ENCODE measurements at places on chromosomes 4 and X.

GRCh38 chr4:78910612-78911011 lies 28.6 kb downstream of the PAQR3 start:
- DNase-seq, result no peak

GRCh38 chr4:84159762-84160161 lies 339.3 kb downstream of the NKX6-1 start:
- no peak for DNase-seq

DNA sequence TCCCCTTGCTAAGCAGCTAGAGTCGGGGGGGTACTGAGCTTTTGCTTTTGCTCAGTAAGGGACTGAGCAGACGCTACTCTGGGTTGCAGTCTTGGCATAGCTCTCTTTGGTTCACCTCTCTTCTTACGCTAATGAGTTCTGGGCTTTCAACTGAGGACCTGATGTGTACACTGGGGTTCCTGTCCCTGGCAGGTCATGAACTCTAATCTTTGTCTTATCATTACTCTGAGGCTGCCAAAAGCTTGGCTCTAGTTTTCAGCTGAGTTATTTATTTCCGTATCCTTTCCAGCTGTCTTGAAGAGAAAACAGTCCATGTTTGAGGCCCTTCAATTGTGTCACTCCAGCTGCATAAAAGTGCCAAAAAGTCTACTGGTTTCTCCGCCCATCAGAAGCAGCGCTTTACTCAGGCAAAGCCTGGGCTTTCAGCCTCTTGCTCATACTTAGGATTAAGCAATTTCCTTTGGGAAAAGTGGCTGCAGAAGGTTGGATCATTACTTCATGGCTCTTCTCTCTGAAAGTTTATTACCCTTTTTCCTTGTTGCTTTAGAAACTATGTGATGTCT lies 121.0 kb upstream of the STOX2 start:
- DNase-seq, result no peak

GRCh38 chrX:2902841-2903240 lies 26.3 kb downstream of the ARSD start:
- no peak for DNase-seq

DNA sequence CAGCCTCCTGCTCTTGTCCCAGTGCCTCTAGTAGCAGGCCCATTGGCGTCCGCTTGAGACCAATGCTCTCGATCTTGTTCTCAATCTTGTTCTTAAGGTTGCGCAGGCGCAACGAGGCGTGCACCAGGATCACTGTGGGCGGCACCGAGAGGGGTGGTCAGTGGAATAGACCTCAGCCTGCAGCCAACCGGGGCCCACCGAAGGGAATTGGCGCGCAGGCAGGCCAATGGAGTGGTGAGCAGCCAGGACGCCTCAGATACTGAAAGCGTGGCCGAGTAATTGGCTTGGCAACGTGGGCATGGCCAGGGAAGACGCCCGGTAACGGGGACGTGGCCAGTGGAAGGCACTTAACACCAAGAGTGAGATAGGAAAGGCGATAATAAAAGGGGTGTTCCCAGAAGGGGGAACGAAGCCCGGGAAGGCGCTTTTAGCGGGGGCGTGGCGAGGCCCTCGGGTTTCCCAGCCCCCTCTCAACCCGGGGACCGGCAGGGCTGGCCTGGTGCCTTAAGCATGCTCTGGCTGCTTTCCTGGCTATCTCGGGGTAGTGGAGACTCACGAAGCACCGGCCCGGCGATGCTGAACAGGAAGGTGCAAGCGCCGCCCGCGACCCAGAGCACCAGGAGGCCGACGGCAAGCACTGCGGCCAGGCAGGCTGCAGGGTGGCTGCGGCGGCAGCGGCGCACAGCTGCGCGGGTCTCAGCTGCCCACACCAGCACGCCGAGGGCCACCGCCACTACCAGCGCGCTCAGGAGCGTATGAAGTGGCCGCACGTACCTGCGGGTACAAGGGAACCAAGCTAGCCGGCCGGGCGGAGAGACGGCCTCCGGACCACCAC lies 1.7 kb downstream of the PRAF2 start:
- no peak for DNase-seq

- no peak for DNase-seq
Measured at GRCh38 chrX:120459309-120459708, 9.8 kb downstream of the LAMP2 start.

GRCh38 chr4:142285222-142285583 lies 560.9 kb downstream of the INPP4B start:
- DNase-seq, result no peak

- DNase-seq, result no peak
Measured at GRCh38 chr4:113474017-113474416, 287.5 kb downstream of the CAMK2D start.

- peak; percentile 98 for DNase-seq
Measured at GRCh38 chrX:131729295-131729694, 185.4 kb downstream of the OR13H1 start.

GRCh38 chrX:133513123-133513522 lies 97.8 kb upstream of the GPC4 start:
- no peak for DNase-seq

- peak; percentile 74 for DNase-seq
Measured at GRCh38 chrX:149631234-149632165, at the start of gene TMEM185A. TMEM185A (minus strand) TSS chrX:149631792; CDS start chrX:149631580, 212 bp downstream.

DNA sequence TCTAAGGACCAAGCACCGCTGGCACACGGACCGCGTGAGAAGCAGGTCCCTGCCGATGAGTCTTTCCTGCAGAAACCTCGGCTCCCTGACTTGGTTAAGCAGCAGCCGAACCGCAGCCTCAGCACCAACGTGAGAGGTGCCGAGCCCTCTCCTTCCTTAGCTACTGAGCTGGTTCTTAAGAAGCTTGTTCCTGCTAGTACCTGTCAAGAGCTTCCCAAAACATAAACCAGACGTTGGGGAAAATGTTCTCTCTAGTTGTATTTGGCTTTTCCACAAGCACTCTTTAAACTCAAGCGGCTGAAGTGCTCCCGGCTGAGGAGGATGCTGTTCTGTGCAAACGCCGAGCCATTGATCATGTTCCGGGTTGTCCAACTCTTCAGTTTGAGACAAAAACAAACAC lies 29.3 kb upstream of the TLR3 start:
- peak; percentile 62 for DNase-seq

GRCh38 chr4:112270640-112271421 lies 14.9 kb downstream of the TIFA start:
- DNase-seq, result no peak

DNA sequence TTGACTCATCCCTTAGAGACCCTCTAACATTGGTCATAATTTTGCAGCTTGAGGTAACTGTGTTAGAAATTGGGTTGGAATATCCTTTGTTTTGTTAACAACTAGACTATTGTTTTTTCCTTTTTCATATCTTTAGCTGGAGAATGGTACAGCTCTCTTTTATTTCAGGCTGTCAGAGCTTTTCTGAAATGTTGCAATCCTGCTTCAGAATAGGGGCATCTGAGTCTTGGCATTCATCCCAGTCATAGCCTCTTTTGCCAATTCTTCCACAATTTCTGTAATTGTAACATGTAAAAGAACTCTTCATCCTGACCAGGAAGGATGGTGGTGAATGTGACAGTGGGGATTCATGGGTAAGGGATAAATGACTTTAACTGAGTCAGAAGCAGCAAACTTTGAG lies 128.7 kb downstream of the FHIP1A start:
- no peak for DNase-seq

DNA sequence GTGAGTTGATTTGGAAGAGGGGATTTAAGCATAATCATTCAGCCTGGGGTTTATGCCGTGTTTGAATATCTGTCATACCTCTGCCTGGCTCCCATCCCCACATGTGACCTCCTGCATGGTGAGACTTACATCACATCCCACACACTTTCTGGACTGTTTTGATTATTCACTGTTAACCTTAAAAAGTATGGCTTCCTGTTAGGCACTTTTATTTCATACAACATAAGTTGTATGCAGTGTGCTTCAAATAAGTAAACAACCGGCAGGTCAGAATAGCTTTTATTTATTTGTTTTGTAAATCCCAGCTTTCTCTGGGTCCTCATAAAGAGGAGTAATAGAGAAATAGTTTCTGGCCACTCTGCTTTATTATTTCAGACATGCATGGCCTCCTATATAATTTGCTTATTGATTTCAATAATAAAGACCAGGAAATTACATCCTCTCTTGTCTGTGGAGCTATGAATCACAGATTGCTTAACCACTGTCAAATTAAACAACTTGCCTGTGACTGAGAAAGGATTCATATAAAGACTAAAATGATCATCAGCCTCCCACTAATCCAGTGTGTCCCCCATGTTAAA lies 376.8 kb upstream of the ZFP42 start:
- DNase-seq, result peak; percentile 27

DNA sequence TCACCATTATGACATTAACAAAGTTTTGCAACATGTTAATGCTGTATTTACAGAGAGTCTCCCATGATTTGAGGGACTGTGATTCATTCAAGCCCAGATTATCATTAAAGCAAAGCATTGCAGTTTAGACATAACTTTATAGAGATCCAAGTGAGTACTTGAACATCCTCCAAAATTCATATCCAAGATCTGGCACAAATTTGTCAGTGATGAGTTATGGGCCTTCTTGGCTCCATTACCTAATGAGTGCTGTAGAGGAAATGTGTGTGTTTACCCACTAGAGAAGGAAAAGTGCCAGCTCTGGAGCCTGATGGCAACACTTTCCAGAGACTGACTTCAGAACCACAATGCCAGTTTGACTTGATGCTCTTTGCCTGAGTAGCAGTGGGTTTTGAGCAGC lies 432.3 kb downstream of the GALNTL6 start:
- DNase-seq, result peak; percentile 10

DNA sequence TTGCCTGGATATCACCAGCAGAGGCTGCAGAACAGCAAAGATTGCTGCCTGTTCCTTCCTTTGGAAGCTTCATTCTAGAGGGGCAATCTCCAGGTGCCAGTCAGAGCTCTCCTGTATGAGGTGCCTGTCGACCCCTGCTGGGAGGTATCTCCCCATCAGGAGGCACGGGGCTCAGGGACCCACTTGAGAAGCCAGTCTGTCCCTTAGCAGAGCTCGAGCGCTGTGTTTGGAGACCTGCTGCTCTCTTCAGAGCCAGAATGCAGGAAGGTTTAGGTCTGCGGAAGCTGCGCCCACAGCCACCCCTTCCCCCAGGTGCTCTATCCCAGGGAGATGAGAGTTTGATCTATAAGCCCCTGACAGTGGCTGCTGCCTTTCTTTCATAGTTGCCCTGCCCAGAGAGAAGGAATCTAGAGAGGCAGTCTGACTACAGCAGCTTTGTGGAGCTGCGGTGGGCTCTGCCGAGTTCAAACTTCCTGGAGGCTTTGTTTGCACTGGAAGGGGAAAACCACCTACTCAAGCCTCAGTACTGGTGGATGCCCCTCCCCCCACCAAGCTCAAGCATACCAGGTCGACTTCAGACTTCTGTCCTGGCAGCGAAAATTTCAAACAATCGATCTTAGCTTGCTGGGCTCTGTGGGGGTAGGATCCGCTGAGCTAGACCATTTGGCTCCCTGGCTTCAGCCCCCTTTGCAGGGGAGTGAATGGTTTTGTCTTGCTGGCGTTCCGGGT lies 57.9 kb downstream of the DKK2 start:
- no peak for DNase-seq

- DNase-seq, result no peak
Measured at GRCh38 chr4:57378766-57379165, 268.6 kb upstream of the IGFBP7 start.

GRCh38 chr4:2472187-2472586 lies 3.3 kb downstream of the RNF4 start:
- no peak for DNase-seq

- DNase-seq, result no peak
Measured at GRCh38 chr4:159429693-159430035, 326.8 kb downstream of the RAPGEF2 start.

DNA sequence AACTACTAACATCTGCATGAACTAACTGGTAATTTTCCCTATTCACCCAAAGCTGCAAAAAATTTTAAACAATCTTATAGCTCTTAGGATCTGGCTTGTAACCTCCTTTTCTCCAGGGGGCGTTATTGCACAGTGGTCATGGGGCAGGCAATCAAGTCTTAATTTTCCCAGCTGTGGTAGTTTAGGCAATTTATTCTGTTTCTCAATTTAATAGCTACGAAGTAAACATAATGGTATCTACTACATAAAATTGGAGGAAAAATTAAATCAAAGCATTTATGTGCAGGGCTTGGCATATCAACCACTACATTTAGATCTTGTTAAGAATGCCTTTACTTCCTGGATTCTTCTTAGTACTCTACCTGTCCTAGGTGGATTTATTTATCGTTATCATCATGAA lies 137.4 kb upstream of the GUCY1A1 start:
- no peak for DNase-seq

DNA sequence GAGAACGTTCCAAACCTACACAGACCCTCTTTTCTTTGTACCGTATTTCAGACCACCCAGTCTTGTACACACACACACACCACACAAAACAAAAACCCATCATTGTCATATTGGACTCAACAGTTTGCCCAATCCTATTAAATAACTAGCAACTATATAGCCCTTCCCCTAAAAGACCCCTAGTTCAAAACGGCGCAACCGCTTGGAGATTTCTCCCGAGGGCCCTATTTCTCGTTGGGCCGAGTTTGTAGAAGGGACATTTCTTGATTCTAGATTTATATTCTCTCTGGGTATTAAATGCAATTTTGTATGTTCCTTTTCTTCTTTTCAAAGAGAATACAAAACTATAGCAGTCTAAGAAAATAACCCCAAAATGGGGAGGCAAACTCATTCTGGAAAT lies 547 bp upstream of the PDGFRA start:
- DNase-seq, result no peak

DNA sequence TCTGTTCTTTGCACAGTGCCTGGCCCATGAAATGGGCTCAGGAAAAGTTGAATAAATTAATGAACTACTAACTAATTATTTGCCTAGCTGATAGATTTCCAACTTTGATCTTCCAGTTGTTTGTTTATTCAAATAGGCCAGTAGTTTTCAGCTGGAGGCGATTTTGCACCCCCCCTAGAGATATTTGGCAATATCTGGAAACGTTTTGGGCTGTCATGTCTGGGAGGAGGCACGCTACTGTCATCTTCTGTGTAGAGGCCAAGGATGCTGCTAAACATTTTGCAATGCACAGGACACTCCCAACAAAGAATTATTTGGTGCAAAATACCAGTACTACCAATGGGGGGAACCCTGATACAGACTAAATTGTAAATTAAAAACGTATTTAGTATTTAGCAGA lies 81.9 kb downstream of the VCX2 start:
- DNase-seq, result no peak

- DNase-seq, result no peak
Measured at GRCh38 chr4:156969101-156969500, 2.5 kb downstream of the PDGFC start.

GRCh38 chrX:38985945-38986344 lies 184.7 kb downstream of the MID1IP1 start:
- DNase-seq, result no peak

Data from NCI-H1417 (cell line).